Activated CD8-positive, alpha-beta memory T cell treated with anti-CD3 and anti-CD28 coated beads for 4 hours (primary cell): ENCODE measurements at places on chromosomes 3 and 15.
A peak's percentile ranks its signal among the peaks of the same experiment; 100 is the strongest.

- no peak for DNase-seq
These were observed 95.2 kb upstream of the C3orf80 start for GRCh38 chr3:160130071-160130470.

DNA sequence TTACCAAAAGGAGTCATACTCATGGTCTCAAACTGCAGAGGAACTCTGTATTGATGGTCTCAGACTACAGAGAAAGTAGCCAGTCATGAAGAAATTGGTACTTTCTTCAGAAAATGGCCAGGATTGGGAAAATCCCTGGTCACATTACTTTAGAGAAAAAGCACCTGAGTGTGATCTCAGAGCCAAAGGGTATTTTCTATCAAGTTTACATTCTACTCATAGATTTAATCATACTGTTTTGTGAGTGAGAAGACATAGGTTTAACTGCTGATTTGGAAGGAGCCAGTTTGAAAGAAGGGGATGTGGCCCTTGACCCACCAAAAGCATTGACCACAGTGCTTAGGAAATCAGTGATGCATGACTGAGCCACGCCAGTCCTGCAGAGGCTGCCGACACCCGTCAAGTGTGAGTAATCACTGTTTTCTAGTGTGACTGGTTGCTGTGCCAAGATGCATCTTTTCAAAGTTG lies 203.6 kb downstream of the AKAP13 start:
- peak; percentile 13 for DNase-seq

- DNase-seq: no peak
These were observed 121.5 kb downstream of the PTPRG start for GRCh38 chr3:61682671-61683548.

GRCh38 chr3:101391413-101391950 lies 71.1 kb upstream of the IMPG2 start:
- DNase-seq: no peak

- DNase-seq: no peak
These were observed 307.7 kb downstream of the TUSC7 start for GRCh38 chr3:117017135-117017894.

- no peak for DNase-seq
These were observed 114.3 kb downstream of the TGFBR2 start for GRCh38 chr3:30720586-30721313.

DNA sequence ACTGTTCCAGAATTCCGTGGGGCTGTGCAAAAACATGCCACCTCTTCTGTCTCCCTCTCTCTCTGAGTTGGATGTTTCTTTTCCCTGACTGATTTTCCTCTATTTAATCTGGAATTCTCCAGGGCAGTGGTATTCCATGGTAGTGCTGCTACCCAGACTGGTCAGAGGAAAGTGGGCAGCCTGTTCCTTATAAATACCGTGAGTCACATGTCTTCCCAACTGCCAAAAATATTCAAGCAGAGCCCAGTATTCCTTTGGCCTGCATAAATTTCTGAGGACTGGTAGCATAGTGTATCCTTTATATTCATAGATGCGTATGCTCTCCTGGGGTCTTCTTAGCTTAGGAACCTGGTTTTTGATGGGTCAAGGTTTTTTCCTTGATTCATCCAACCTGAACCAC lies 40.9 kb downstream of the CEMIP start:
- DNase-seq: no peak

GRCh38 chr3:177133860-177134815 lies 63.1 kb downstream of the TBL1XR1 start:
- DNase-seq: no peak

- no peak for DNase-seq
These were observed 513.5 kb upstream of the PROK2 start for GRCh38 chr3:72298201-72299152.

DNA sequence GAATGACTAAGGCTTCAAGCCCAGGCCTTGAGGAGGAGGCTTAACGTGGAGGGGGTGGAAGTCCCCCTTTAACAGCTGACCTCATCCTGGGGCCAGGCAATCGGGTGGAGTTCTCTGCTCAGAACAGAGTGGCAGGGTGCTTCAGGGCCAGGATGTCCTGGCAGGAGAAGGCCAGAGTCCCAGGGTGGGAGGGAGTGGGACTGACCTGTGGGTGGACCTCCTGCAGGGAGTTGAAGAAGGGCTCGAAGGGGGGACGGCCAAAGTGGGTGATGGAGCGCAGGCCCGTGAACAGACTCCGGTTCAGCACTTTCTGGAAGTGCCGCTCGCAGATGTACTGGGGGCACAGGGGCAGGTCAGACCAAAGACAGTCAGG lies 19.6 kb downstream of the DUOX2 start:
- no peak for DNase-seq

DNA sequence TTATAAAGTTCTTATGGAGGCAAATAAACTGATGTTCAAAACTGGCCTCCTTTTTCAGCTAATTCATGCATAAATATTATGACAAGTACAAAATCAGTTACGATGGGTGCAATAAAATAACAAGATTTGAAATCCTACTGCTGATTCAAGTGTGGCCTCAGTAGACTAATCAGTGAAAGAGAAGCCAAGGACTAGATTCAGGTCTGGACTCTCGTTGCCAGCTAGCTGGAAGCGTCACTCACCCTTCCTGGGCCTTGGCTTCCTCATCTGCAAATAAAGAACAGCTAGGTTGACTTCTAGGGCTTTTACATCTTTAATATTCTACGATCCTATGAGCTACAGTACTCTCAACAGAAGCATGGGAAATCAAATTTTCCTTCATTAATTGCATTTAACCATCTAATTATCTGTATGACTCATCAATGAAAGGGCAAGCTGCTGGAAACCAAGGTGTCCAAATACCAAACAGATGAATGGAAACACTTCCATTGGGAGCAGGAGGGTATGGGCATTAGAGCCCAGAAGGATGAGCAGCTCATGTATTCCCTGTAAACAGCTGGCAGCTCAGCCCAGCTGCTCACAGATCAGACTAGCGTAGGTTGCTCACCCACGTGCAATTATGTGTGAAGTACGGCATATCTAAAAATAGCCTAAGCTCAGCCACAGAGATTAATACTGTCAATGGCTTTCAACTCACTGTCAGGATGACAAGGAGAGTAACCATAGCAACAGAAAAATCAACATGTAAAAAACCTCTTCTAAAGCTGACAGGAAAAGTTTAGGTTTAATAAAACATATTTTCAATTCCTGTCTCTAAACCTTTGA lies 294.8 kb downstream of the PLCL2 start:
- no peak for DNase-seq

DNA sequence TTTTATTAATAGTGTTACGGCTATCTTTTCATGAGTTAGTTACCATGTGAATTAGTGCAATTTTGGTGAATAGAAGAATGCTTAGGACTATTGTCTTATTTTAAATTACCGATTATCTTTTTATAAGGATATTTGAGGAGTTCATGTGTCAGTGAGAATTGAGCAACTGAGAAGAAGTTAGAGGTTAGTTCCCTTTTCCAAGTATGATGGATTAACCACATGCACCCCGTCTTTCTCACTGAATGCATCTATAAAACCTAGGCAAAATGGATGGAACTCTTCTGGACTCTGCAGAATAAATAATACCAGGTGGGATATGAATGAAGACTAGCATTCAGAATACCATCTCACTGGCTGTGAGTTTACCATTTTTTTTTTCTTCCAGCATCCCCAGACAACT lies 74.3 kb downstream of the TCF12 start:
- DNase-seq: no peak

GRCh38 chr3:130907966-130908365 lies 14.1 kb downstream of the ATP2C1 start:
- DNase-seq: no peak

DNA sequence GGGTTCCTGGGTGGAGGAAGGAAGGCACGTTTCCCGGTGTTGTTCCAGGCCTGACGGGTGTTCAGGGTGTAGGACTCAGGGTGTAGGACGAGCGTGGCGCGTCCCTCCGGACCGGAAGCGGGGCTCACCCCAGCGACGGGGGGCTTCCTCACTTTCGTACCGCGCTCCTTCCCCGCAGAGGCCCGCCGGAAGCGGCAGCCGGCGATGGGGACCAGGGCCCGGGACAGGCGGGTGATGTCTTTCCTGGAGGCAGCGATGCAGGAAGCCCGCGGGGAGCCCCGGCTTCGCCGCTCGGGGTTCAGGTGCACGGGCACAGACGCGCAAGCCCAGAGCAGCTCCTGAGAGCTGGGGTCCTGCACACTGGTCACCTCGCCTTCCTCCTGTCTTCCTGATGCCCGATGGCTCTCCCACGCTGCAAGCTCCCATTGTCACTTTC lies 13.4 kb downstream of the FOXL2NB start:
- DNase-seq: no peak

- no peak for DNase-seq
These were observed 751.9 kb downstream of the ROBO1 start for GRCh38 chr3:79015854-79016253.

DNA sequence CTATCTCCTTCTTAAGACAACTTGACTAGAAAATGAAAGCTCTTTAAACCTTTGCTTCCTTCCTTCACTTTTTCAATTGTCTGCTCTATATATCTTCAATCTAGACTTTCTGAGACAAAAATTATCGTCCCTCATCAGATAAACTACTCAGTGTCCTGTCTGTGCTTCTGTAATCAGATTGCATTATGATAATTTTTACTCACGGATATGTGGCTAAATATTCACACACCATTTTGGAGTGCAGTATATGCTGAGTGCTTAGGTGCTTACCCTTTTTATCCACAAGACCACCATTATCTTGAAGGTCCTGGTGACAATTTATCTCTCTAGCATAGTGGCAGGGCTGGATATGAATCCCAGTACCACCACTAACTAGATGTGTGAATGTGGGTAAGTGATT lies 1012.3 kb downstream of the TUSC7 start:
- no peak for DNase-seq

GRCh38 chr3:40207796-40208195 lies 101.7 kb upstream of the EIF1B start:
- no peak for DNase-seq

DNA sequence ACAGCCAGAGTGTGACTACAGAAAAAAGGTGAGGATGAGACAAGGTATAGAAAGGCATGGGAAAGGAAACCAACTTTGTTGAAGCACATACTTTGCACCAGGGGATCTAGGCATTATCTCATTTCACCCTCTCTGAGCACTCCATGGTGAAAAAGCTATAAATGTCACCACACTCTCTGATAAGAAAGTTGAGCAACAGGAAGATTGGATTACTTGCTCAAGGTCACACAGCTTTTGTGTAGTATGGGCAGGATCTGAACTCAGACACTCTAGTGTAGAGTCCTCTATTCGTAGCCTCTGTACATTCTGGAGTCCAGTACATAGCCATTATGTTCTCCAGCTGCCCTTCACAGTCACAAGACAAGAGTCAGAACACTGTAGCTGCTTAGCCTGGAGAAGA lies 163.4 kb upstream of the SEMA6D start:
- no peak for DNase-seq

DNA sequence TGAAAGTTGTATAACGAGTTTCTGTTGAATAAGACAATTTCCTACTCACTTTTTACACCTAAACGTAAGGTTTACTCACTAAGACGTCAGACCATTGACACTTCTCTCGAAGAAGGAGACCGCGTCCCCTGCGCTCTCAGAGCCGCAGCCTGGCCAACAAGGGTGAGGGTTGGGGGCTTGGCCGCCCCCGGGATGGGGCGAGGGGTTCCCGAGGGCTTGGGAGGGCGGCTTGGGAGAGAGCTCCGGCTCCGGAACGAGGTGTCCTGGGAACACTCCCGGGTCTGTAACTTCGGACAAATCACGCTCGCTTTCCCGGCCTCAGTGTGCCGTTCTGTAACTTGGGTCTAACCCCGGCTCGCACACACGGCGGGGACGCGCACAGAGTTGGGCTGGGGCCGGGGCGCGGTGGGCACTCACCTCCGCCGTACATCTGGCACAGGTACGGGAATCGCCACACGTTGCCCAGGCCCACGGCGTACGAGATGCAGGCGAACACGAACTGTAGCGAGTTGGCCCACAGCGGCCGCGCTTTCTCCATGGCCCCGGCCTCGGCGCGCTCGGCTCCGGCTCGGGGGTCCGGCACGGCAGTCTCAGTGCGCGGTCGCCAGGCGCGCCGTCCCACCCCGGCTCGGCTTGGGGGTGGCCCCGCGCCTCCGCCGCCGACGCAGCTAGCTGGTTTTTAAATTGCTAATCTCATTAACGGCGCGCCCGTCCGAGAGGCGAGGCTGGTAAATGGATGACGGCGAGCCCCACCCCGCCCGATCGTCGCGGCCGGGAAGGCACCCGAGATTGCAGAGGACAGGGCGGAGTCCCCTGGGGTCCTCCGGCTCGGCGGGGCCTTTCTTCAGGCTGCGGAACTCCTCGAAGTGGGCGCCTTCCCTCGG lies at the start of gene SLC6A20:
Gene SLC6A20, minus strand, starts transcription at position 655 of the 884 bp plus-strand sequence. Its CDS starts 117 bp downstream, at position 538.
- DNase-seq: no peak

GRCh38 chr3:176087066-176087697 lies 1110.1 kb downstream of the TBL1XR1 start:
- DNase-seq: no peak

GRCh38 chr15:28900041-28900891 lies 14.5 kb downstream of the APBA2 start:
- DNase-seq: no peak

GRCh38 chr3:64049136-64049535 lies 25.8 kb upstream of the PSMD6 start:
- no peak for DNase-seq

DNA sequence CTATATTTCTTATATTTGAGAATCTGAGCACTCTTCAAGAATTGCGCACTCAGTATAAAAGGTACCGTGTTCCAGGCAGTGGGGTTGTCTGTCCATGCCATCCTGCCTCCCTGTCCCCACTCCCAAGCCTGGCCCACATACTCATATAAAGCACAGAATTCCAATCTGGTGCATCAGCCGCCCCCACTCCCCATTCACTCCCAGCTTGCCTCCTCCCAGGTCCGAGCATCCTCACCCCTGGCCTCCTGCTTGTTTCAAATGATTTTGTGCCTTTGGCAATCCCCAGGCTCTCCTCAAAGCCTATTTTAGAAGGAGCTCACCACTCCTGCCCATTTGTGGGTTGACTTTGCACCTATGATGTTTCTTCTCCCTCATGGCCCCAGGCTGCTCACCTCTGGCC lies 22.2 kb upstream of the IGF1R start:
- no peak for DNase-seq

- DNase-seq: no peak
These were observed 244.8 kb downstream of the PLCL2 start for GRCh38 chr3:17129556-17129955.

DNA sequence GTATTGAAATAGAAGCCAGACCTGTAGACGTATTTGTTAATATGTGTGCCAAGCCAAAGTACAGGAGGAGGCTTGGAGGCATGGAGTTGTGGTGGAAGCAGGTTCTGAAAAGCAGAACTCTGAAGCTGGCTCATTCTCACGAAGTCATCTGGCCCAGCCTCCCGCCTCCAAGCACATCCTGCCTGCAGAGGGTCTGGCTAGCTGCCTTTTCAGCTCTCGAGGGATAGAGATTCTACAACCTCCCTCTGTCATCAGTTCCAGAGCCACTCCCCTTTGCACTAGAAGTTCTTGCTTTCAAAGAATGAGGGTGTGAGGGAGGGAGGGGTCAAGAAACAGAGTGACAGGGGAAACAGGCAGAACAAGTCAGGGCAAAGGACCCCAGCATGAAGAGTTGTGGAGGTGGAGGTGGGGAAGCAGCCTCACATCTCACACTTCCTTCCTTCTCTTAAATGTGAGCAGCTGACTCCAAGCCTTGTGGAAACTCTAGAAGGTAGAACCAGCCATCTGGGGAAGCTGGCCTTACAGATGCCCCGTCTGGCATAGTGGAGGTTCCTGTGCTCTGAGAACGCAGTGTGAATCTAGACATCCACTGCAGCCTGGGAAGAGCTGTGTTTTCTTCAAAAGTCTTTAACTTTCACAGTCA lies 95.3 kb downstream of the SLC49A4 start:
- DNase-seq: no peak
